ENCODE measurements at places on chromosomes 11 and 22. TPM values are rescaled to one million over a fixed set of nuclear protein-coding genes. Genes with fewer than 3 reads are reported as not detected.

DNA sequence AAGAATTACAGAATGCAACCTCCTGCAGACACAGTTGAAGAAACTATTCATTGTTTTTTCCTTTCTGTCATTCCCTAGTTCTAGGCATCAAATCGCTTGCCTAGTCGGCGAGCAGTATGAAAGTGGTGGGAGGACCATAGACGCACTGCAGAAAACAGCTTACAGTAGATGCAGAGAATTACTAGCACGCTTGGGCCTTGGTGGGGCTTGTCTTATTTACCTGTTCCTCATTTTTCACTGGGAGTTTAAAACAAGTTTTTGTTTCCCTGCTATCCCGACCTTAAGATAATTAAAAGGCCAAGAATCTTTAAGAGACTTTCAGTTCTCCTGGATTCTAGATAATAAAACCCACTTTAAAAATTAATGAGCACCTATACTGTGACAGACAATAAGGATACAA is 713 bp upstream of the ARL14EP start:
- no peak for DNase-seq
- H3K27me3 ChIP-seq = no peaks in the 10 kb centered on the region
- H3K27ac ChIP-seq = no peak overlapping the region

- H3K4me1 ChIP-seq = no peaks in the 10 kb centered on the region
- peak; percentile 51 for DNase-seq
- no peak overlapping the region for H3K4me3 ChIP-seq
- H3K27ac ChIP-seq = no peak overlapping the region
Measured at GRCh38 chr11:70650075-70650909, 252.0 kb downstream of the CTTN start.

GRCh38 chr22:23762842-23763578 is at the start of gene C22orf15:
Gene C22orf15, plus strand, starts transcription at chr22:23762990. Its CDS starts 317 bp downstream, at chr22:23763307.
- peak; percentile 54 for DNase-seq
- H3K4me3 ChIP-seq = peak within 1 kb of the TSS; percentile 23
- no peak within 1 kb of the TSS for H3K27ac ChIP-seq
- H3K27me3 ChIP-seq = no peaks in the 10 kb centered on the region
- peaks cover 11% of the 10 kb centered on the region for H3K36me3 ChIP-seq
- H3K4me1 ChIP-seq = peaks cover 53% of the 10 kb centered on the region

GRCh38 chr22:42067671-42068251 is 2.9 kb downstream of the NAGA start:
- H3K36me3 ChIP-seq = peaks cover 48% of the 10 kb centered on the region
- no peak overlapping the region for H3K4me3 ChIP-seq
- no peaks in the 10 kb centered on the region for H3K27me3 ChIP-seq
- H3K4me1 ChIP-seq = peaks cover 22% of the 10 kb centered on the region
- DNase-seq = no peak

DNA sequence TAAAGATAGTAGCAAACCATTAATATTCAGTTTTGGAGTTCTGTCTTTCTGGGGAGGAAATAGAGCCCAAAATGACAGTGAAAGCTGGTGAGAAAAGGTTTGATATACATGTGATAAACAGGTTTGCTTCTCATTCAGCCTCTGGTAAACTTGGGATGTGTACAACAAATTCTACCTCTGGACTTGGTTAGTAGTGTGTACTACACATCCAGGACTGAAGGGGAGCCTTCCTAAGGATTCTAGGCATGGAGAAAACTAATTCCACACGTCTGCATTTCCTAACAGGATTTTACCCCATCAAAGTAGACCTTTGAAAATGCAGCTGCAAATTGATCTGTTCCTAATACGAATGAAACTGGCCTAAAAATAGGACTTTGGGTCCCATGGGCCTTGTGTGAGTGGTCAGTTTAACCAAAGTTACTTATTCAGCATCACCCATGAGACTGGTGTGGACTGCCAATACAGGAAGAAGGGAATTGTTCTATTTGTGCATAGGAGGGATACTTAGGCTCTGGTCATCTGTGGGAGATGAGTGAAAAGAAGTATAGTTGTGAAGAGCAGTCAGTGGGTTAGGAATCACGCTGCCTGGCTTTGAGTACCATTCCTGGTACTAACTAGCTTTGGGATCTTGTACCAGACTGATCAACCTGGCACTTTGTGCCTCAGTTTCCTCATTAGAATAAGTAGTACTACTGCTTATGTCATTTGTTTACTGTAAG is 74.2 kb downstream of the YAP1 start:
- no peak for DNase-seq
- no peaks in the 10 kb centered on the region for H3K36me3 ChIP-seq
- peaks cover 25% of the 10 kb centered on the region for H3K4me1 ChIP-seq
- no peak overlapping the region for H3K4me3 ChIP-seq
- no peak overlapping the region for H3K27ac ChIP-seq
- H3K27me3 ChIP-seq = no peaks in the 10 kb centered on the region

GRCh38 chr11:35126879-35127581 is 11.9 kb upstream of the CD44 start:
- H3K36me3 ChIP-seq = no peaks in the 10 kb centered on the region
- no peak overlapping the region for H3K4me3 ChIP-seq
- H3K27me3 ChIP-seq = no peaks in the 10 kb centered on the region
- DNase-seq = no peak
- H3K27ac ChIP-seq = no peak overlapping the region

DNA sequence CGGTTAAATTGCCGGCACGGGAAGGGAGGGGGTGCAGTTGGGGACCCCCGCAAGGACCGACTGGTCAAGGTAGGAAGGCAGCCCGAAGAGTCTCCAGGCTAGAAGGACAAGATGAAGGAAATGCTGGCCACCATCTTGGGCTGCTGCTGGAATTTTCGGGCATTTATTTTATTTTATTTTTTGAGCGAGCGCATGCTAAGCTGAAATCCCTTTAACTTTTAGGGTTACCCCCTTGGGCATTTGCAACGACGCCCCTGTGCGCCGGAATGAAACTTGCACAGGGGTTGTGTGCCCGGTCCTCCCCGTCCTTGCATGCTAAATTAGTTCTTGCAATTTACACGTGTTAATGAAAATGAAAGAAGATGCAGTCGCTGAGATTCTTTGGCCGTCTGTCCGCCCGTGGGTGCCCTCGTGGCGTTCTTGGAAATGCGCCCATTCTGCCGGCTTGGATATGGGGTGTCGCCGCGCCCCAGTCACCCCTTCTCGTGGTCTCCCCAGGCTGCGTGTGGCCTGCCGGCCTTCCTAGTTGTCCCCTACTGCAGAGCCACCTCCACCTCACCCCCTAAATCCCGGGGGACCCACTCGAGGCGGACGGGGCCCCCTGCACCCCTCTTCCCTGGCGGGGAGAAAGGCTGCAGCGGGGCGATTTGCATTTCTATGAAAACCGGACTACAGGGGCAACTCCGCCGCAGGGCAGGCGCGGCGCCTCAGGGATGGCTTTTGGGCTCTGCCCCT is 529 bp upstream of the CCND1 start:
- DNase-seq = peak; percentile 57
- peak overlapping the region; percentile 86 for H3K27ac ChIP-seq
- peaks cover 80% of the 10 kb centered on the region for H3K4me1 ChIP-seq
- H3K4me3 ChIP-seq = peak overlapping the region; percentile 89
- peaks cover 54% of the 10 kb centered on the region for H3K27me3 ChIP-seq

- DNase-seq = no peak
- no peak overlapping the region for H3K27ac ChIP-seq
- peaks cover 47% of the 10 kb centered on the region for H3K36me3 ChIP-seq
- H3K4me3 ChIP-seq = no peak overlapping the region
Measured at GRCh38 chr11:107446822-107447431, 10.7 kb downstream of the CWF19L2 start.

- H3K4me1 ChIP-seq = peaks cover 33% of the 10 kb centered on the region
- no peak overlapping the region for H3K4me3 ChIP-seq
- no peaks in the 10 kb centered on the region for H3K27me3 ChIP-seq
- H3K27ac ChIP-seq = peak overlapping the region; percentile 79
- DNase-seq = peak; percentile 45
Measured at GRCh38 chr11:16960250-16960649, 54.0 kb downstream of the PLEKHA7 start.

- H3K36me3 ChIP-seq = no peaks in the 10 kb centered on the region
- peak within 1 kb of the TSS; percentile 51 for H3K4me3 ChIP-seq
- peak; percentile 67 for DNase-seq
- no peaks in the 10 kb centered on the region for H3K27me3 ChIP-seq
- peak within 1 kb of the TSS; percentile 3 for H3K27ac ChIP-seq
Measured at GRCh38 chr11:64035576-64035975, at the start of gene FLRT1. Gene FLRT1, plus strand, starts transcription at chr11:64035931. Its CDS starts 80,337 bp downstream, at chr11:64116268.

- no peaks in the 10 kb centered on the region for H3K4me1 ChIP-seq
- H3K36me3 ChIP-seq = no peaks in the 10 kb centered on the region
Measured at GRCh38 chr11:22633354-22633902, 7.8 kb upstream of the FANCF start.

DNA sequence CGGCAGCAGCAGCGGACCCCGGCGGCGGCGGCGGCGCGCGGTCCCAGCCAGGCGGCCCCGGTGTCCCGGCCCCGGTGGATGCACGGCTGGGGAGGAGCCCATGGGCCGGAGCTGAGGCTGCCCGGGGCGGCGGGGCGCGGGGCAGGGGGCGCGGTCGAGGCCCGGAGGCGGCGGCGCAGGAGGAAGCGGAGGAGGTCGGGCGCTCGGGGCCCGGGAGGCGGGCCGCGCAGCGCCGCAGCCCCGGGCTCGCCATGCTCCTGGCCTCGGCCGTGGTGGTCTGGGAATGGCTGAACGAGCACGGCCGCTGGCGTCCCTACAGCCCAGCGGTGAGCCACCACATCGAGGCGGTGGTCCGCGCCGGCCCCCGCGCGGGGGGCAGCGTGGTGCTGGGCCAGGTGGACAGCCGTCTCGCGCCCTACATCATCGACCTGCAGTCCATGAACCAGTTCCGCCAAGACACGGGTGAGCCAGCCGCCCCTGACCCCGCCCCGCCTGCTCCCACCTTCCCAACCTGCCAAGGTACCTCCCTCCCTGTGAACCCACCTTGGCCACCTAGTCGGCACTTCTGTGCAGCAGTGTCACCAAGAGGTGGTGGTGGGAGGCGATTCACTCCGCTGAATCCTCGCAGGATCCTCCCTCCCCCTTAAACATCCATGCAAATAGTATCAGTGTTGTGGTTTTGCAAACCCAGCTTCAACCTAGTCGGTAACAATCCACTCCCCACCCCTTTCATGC is 580 bp downstream of the DTX4 start:
- peak overlapping the region; percentile 88 for H3K27ac ChIP-seq
- H3K4me3 ChIP-seq = peak overlapping the region; percentile 70
- no peaks in the 10 kb centered on the region for H3K36me3 ChIP-seq
- H3K4me1 ChIP-seq = peaks cover 49% of the 10 kb centered on the region

DNA sequence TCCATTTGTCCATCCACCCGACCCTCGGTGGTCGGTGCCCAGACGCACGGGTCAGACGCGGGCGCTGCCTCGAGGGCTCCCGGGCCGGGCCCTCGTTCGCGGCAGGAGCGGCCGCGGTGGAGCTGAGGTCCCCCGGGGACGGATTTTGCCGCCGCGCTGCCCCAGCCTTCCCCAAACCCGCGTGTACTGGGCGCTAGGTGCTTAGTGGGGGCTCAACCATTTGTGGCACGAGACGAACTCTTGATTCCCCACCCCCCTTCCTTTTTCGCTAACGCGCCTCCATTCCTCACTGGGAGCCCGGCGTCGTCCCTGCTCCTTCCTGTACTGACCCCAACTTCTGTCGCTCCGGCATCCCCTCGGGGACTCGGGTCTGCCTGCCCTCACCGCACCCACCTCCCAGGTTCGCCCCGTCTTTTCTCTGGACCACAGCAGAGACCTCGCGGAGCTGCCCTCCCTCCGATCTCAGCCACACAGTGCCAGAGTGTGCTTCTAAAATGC is 789 bp upstream of the CBX7 start:
- no peak for DNase-seq
- H3K27me3 ChIP-seq = peaks cover 7% of the 10 kb centered on the region
- peak overlapping the region; percentile 96 for H3K27ac ChIP-seq
- H3K4me1 ChIP-seq = peaks cover 48% of the 10 kb centered on the region
- peaks cover 9% of the 10 kb centered on the region for H3K36me3 ChIP-seq

GRCh38 chr11:120188811-120189455 is 21.9 kb upstream of the OAF start:
- H3K4me3 ChIP-seq = no peak overlapping the region
- no peaks in the 10 kb centered on the region for H3K27me3 ChIP-seq
- no peaks in the 10 kb centered on the region for H3K36me3 ChIP-seq
- peaks cover 32% of the 10 kb centered on the region for H3K4me1 ChIP-seq

GRCh38 chr11:16779436-16779835 is 41.0 kb downstream of the C11orf58 start:
- H3K27me3 ChIP-seq = no peaks in the 10 kb centered on the region
- H3K36me3 ChIP-seq = peaks cover 3% of the 10 kb centered on the region
- DNase-seq = peak; percentile 32
- no peak overlapping the region for H3K4me3 ChIP-seq

DNA sequence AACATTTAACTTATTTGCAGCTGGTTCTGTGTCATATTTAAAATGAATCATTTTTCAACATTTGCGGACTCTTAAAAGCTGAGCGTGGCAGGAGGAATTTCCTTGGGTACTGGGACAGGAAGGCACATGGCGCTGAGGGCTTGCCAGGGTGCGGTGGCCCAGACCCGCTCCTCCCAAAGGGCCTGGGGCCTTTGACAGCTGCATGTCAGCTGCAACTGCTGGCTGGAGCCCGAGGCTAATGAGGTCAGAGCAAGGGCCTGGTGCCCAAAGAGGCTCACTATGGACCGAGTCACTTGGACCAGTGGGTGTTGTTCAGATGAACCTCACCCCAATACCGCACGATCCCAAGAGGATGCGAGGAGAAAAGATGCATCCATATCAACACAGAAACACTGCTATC is 326.9 kb downstream of the CTTN start:
- H3K27ac ChIP-seq = no peak overlapping the region
- H3K27me3 ChIP-seq = no peaks in the 10 kb centered on the region
- no peaks in the 10 kb centered on the region for H3K4me1 ChIP-seq
- no peaks in the 10 kb centered on the region for H3K36me3 ChIP-seq

DNA sequence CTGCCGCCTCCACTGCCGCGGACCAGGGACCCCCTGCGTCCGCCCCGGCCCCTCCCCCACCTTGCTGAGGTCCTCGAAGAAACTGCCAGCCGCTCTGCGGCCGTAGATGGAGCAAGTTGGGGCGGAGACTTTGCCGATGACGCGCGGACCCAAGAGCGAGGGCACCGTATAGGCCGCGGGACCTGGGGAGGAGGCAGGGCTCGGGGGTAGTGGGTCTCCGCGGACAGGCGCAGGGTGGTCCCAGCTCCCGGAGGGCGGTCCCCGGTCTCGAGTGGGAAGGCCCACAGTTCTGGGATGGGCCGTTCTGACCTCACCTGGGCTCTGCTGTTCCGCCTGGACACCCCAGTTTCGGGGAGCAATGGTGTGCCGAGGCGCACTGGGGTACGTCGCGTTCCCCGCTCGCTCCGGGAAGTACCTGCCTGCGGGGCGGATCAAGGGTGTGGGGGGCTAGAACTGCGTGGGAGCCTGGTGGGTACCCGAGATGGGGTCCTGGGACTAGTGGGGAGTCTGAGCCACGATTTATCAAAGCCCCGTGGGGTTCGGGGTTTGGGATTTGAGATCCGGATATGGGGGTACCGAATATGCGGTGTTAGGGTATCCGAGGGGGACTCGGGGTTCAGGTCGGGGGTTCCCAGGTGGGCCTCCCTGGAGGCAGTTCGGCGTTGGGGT is 1.2 kb upstream of the TYMP start:
- peak overlapping the region; percentile 95 for H3K27ac ChIP-seq
- no peaks in the 10 kb centered on the region for H3K36me3 ChIP-seq
- DNase-seq = peak; percentile 93
- H3K4me1 ChIP-seq = peaks cover 54% of the 10 kb centered on the region

The TUB gene
- total RNA-seq = 4.5 TPM

The CARD10 gene
- total RNA-seq = 7.1 TPM

The LINC01488 gene
- not detected for total RNA-seq

The C22orf31 gene
- total RNA-seq = not detected
